Activated naive CD8-positive, alpha-beta T cell treated with anti-CD3 and anti-CD28 coated beads for 36 hours (primary cell): ENCODE measurements at places on chromosomes 1 and 21.

DNA sequence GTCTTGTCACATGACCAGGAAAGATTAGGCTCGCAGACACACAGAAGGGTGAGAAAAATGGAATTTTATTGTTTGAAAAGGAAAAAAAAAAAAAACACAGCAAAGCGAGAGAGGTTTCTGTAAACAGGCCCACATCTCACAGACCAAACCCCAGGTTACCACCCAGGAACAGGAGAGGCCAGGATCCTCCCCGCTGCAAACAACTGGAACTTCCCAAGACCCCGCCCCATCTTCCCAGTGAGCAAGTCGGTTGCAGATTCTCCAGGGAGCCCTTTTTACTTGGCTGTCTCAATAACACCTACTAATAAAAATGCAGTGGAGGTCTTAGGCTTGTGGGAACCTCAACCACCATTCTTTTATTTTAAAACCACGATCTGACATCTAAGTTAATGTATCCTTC, 84.7 kb upstream of the ETS2 start:
- no peak for DNase-seq

GRCh38 chr1:206834711-206835110, 30.7 kb upstream of the IL20 start:
- DNase-seq: no peak

DNA sequence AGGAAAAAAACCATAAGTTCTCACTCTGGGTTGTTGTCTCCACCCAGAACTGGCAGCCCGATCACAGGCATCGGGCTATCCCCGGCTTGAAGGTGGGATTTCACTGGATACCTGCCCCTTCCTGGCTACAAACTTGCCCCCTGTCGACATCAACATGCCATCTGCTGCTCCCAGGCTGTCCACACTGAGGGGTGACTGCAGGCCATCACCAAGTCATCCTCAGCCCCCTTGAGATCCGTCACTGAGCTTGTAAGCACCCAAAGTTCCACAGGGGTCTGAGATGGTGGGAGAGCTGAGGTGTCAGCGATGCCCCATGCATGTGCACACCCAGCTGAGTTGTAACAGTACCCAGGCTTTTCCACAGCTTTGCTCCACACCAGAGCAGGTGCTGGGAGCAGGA, 211.0 kb downstream of the AMY1C start:
- no peak for DNase-seq

DNA sequence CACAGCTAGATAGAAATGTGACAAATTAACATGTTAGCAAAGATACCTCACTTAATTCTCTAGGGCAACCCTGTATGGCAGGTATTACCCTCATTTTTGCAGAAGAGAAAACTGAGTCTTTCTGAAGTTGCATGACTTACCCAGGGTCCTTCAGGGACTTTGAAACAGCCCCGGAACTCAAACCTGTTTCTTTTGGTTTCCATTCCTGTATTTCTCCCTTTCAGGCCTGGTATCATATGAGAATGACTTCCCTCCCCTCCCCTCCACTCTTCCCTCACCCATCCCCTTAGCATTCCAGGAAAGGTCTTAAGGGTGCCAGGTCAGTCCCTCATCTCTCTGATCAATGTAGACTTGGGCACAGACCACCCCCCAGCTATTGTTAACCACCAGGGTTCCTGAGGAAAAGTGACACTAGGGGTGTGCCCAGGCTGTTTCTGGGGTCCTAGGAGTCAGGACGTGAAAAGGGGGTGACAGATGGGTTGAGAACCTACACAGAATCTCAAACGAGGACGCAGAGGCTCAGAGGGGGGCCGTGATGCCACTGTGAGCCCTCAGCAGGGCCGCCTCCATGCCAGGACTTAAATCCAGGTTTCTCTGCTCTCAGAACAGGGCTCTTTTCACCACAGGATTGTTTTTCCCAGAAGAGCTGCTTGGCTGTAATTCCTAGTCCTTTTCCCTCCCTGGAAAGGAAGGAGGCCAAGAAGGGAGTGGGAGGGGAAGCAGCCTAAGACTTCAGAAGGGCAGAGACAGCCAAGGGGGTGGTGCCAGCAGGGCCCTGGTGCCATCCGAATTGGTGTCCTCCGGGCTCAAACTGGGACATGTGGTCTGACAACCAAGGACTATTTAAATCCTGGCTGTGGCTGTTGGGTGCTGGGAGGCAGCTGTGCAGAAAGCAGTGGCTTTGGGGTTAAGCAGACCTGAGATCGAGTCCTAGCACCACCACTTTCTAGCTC, 2.1 kb upstream of the WASF2 start:
- no peak for DNase-seq

- DNase-seq: no peak
Measured at GRCh38 chr1:33312413-33312749, 8.5 kb downstream of the A3GALT2 start.

DNA sequence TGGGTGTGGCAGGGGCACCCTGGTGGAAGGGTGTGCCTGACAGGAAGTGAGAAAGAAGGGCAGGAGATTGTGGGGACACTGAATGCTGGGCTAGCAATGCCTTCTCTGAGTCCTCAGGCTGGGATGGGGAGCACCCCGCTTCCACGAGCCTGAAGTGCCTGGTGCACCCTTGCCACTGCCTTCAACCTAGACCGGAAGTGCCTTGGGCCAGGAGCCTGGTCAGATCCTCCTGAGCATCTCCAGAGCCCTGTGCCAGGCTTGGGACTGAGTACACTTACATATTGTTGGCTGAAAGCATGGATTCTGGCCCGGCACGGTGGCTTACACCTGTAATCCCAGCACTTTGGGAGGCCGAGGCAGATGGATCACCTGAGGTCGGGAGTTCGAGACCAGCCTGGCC, 205.8 kb upstream of the EDN2 start:
- DNase-seq: no peak

DNA sequence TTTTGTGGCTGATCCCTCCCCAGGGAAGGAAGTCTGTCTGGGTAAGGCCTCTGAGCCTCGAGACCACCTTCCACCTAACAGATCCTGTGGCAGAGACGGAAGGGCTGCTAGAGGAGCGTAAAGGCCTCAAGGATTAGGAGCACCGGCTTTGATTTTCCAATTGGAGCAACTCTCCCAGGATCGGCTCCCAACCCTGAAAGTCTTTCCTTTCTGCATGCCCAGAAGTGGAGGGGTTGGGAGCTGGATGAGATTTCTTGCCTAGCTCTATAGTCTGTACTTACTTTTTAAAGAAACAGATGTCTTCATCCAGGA, 41.4 kb downstream of the ELK4 start:
- DNase-seq: no peak

DNA sequence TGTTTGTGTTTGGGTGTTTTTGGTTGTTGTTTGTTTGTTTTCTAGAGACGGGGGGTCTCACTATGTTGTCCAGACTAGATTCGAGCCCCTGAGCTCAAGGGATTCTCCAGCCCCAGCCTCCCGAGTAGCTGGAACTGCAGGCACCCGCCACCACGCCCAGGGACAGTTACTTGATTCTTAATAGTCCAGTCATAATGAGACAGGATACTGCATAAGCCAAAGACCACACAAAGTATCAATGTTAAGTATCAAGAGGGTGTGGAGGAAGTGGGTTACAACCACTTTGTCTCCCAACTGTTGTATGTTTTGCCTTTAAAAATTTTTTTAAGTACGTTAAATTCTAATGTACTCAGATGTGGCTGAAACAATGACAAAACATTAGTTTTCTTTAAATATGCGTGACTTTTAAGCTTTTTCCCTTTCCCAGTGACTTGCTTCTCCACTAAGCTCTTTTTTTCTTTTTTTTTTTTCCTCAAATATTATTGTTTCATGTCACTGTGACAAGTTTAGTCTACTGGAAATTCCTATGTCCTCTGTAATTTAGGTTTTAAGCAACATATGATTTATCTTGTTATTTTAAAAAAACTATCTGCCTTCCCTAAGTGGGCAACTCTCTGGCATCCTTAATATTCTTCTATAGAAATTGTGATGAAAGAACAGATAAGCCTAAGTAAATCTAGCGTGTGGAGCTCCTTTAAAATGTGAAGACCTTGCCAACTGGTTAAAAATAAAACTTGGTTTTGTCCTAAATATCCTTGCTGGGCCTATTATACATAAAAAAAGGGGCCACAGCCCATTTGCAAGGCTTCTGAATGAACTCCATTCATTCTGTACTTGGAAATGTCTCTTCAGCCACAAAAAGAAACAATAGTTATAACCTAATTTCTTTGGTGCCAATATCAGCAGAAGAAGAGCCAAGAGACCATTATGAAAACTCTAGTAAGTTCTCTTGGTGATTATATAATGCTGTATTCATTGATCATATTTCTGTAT, 56.2 kb upstream of the DPH5 start:
- peak; percentile 44 for DNase-seq

DNA sequence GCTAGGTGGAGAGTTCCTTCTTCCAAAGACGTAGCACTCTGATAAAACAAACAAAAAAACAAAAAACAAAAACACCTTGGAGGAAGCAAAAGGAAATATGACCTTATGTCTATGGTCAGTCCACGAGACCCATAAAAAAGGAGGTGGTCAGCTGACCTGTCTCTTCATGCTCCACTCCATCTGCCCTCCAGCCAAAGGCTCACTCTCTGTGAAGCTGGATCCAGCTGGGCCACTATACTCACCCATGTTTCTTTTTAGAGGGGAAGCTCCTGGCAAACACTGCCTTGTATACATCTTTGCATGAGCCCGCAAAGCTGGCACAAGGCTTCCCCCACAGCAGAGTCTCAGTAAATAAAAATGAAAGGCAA, 126.1 kb upstream of the CACHD1 start:
- DNase-seq: no peak

DNA sequence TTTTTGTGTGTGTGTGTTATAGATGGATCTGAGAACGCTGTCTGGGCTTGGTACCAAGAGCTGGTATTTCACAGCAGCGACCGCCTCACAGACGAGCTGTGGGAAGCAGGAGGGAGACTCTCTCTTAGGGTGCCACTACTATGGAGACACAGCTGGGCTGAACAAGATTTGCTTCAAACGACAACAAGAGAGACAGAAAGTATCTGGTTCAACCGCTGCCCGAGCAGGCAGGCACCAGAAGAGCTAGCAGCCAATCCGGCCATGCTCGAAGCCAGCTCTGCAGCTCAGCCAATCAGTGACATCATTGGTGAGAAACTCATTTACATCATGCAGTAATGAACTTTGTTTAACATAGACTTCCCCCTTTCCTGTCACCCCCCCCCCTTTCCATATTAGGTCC, 341.3 kb downstream of the USP25 start:
- DNase-seq: no peak

DNA sequence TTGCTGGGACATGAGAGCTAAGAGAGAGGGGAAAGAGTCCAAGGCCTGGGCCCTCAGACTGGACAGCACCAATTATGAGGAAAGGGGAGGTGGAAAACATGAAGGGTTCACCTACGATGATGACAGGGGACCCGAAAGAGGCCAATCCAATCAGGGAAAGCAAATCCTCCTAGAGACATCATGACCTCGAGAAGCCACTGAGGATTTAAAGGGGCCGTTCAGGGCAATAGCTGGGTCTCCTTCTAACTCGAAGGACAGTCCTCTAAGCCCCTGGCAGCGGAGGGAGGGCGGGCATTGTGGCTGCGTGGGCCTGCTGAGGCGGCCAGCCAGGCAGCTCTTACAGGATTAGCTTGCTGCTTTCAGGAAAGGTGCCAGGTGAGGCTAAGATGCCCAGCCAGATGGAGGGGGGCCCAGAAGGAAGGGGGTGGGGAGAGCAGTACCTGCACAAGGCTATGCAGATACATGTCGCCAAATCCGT, 7.4 kb downstream of the MEF2D start:
- DNase-seq: no peak

DNA sequence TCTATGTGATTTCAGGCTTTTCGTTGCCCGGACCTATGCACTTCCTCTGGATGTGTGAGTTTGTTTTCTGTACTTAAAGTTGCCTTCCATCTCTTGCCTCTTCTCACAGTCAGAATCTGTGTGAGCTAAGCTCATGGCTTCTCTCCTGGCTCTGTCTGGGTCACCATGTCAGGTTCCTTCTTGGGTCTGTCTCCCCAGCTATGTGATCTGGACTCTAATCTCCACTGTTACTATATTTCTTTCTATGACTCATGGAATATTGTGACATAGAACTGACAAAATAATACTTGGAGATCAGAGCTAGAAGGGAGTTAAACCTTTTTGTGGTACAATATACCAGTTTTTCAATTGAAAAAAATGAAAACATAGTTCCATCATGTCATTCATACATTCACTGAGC, 172.7 kb upstream of the FGGY start:
- DNase-seq: no peak

- no peak for DNase-seq
Measured at GRCh38 chr1:37197411-37197810, 163.1 kb upstream of the GRIK3 start.

- DNase-seq: no peak
Measured at GRCh38 chr1:61910035-61910434, 167.8 kb downstream of the PATJ start.

- DNase-seq: no peak
Measured at GRCh38 chr1:18931730-18932129, 24.7 kb downstream of the IFFO2 start.
